ENCODE measurements at places on chromosomes 4 and X. TPM values are rescaled to one million over a fixed set of nuclear protein-coding genes. Genes with fewer than 3 reads are reported as not detected.

DNA sequence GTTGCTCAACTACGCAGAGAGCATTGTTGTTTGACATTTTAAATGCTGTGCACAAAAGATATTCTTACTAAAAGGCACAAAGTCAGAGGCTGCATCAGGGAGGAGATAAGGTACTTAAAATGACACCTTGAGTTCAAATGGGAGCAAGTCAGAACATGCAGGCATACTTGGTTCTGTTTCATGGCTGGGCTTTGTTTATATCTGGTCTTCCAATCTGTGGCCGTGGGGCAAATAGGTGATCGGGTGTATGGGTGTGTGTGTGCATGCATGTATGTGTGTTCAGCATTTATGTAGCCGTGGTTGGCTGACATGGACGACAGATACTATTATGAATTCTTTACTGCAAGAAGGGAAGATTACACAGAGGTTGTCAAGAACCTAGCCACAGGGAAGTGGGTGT lies 106.1 kb downstream of the RASL11B start:
- no peaks in the 10 kb centered on the region for H3K36me3 ChIP-seq
- H3K4me1 ChIP-seq, result no peaks in the 10 kb centered on the region
- no peak for DNase-seq
- no peak overlapping the region for H3K27ac ChIP-seq
- H3K4me3 ChIP-seq, result no peak overlapping the region
- H3K27me3 ChIP-seq, result no peaks in the 10 kb centered on the region

DNA sequence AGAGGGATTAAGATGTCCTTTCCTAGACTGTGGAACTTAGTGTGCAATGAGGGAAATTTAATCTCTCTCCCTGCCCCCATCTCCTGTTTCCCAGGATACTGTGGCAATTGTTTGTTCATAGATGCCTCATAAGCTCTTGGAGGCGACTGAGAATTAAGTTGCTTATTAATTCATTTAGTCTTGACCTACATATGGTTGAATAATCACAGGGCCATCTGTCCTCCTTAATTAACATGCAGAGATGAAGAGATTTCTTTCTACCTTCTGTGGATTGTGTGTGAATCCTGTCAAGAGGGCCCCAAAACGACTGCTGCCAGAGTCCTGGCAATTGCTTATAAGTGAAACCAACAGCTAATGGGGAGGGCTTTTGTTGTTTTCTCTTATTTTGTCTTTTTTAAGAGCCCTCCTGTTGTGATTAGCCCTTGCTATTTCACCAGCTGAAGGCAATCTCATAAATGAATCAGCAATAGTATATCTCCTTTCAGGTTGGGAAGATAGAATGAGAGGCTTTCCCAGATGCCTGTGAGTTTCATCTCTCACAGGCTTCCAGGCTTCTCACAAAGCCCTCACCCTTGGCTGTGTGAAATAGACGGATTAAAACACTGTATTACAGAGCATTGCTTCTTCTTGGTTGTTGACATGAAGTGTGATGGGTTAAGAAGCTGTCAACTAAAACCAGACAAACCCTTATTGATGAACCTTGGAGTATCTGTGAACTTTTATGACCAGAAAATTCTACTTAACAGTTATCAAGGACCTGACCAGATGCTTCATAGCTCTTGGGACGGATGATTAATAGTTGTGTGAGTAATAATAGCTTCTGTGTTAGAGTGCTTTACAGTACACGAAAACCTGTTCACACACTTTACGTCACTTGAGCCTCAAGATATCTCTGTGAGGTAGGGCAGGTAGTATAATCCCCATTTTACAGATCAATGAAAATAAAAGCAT lies 58.5 kb downstream of the PGRMC2 start:
- no peak overlapping the region for H3K27ac ChIP-seq
- H3K4me3 ChIP-seq, result no peak overlapping the region
- DNase-seq, result no peak
- H3K36me3 ChIP-seq, result no peaks in the 10 kb centered on the region
- H3K4me1 ChIP-seq, result no peaks in the 10 kb centered on the region

DNA sequence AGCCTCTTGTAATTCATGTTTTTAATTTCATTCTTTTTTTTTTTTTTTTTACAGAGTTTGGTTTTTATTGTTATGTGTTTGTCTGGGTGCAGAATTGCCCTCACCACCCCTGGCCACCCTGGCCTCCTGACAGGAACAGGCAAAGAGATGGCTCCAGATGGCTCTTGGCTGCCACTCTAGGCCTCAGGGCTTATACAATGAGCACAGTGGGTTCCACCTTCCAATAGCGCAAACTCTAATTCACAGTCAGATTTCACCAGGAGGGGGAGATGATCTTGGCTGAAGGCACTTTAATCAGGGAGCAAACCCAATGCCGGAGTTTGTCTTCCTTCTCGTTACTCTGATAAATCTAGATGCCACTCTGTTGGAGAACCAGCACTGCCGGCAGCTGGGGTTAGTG lies 24.8 kb downstream of the CPE start:
- H3K27ac ChIP-seq, result no peak overlapping the region
- H3K4me1 ChIP-seq, result no peaks in the 10 kb centered on the region
- DNase-seq, result no peak
- no peaks in the 10 kb centered on the region for H3K36me3 ChIP-seq
- H3K4me3 ChIP-seq, result no peak overlapping the region

- H3K27ac ChIP-seq, result no peak overlapping the region
- H3K4me1 ChIP-seq, result no peaks in the 10 kb centered on the region
- no peak for DNase-seq
- H3K27me3 ChIP-seq, result no peaks in the 10 kb centered on the region
- H3K36me3 ChIP-seq, result no peaks in the 10 kb centered on the region
- no peak overlapping the region for H3K4me3 ChIP-seq
Measured at GRCh38 chr4:89700766-89701423, 136.1 kb downstream of the SNCA start.

GRCh38 chr4:123505095-123506010 lies 108.8 kb downstream of the SPRY1 start:
- H3K4me3 ChIP-seq, result peak overlapping the region; percentile 62
- H3K4me1 ChIP-seq, result peaks cover 6% of the 10 kb centered on the region
- H3K27me3 ChIP-seq, result no peaks in the 10 kb centered on the region
- H3K36me3 ChIP-seq, result no peaks in the 10 kb centered on the region

DNA sequence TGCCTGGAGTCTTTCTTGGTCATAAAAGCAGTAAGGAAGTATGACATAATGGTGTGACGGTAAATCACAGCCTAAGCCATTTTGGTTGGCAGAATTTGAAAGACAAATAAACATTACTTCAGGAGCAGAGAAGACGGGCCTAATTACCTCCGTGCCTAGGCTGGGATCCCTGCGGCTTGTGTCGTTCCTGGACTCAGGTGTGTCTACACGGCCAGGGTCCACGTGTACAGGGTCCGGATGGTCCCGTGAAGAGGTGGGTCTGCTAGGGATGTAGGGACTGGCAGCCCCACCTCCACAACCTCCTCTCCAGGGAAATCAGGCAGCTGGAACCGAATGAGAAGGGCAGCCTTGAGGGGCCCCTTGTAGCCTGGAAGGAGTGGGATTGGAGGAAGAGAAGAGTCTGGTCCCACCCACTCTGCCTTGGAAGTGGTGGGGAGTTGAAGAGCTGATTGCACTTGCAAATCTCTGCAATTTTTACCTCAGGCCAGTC lies 55.4 kb upstream of the PLAC1 start:
- no peak overlapping the region for H3K4me3 ChIP-seq
- no peak for DNase-seq
- no peaks in the 10 kb centered on the region for H3K36me3 ChIP-seq

- H3K4me3 ChIP-seq, result no peak overlapping the region
- DNase-seq, result no peak
- no peak overlapping the region for H3K27ac ChIP-seq
- H3K4me1 ChIP-seq, result peaks cover 19% of the 10 kb centered on the region
- H3K36me3 ChIP-seq, result no peaks in the 10 kb centered on the region
- H3K27me3 ChIP-seq, result no peaks in the 10 kb centered on the region
Measured at GRCh38 chr4:73613130-73613529, 7.1 kb downstream of the RASSF6 start.

DNA sequence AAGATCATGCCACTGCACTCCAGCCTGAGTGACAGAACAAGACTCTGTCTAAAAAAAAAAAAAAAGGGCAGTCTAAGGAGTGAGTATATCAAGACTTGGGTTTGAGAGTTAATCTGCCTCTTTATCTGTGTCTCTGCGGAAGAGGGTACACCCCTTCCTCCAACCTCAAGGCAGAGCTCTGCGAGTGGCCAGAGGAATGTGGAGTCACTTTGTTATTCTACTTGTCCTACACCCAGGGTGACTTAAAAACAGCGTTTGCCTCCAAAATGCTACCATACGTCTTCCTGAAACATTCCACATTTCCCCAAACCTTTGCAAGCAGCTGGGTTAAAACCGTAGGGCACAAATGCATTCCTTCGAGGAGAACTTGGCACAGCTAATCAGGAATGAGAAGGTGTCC lies 199.9 kb downstream of the SHOX start:
- H3K27ac ChIP-seq, result no peak overlapping the region
- H3K27me3 ChIP-seq, result no peaks in the 10 kb centered on the region
- no peak for DNase-seq
- no peaks in the 10 kb centered on the region for H3K36me3 ChIP-seq
- H3K4me1 ChIP-seq, result peaks cover 3% of the 10 kb centered on the region

DNA sequence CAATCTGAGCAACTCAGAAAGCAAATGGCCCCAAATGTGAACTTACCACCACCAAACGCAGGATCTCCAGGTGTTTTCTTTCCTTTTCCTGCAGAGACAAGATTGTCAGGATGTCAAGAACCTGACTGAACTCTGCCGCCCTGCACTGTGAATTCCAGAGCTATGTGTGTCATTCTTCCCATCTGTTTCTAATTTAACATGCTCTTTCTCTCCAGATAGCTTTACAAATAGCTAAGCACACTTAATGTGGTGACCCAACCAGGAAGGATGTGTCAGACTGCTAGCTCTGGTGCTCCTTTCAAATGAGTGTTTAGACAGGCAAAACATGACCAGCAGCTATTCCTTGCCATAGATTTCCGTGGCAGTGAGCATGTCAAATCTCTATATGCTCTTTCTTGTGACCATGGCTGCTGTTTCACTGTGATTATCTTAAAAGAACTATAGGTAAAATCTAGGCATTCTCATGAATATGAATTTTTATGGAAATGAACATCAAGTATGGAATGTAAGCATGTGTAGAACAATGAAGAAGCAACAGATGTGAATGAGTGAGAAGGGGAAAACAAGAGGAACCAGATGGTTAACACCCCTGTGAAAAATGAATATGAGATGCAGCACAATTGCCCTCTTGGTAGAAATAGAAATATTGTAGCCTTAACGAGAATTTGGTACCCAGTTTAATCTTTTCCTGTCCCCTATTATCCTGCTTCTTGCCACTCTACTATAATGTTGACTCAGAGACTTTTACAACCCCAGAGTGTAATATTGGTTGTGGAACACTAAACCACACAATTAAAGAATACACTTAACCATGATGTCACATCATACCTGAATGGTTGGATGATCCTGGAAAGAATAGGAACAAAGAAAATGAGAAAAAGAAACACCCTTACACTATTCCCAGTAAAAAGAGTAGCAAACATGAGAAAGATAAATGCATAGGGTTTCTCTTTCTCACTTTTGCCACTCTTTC lies 247.8 kb upstream of the DKK2 start:
- peaks cover 3% of the 10 kb centered on the region for H3K4me1 ChIP-seq
- no peaks in the 10 kb centered on the region for H3K27me3 ChIP-seq
- no peak overlapping the region for H3K27ac ChIP-seq
- DNase-seq, result peak; percentile 14
- no peaks in the 10 kb centered on the region for H3K36me3 ChIP-seq
- H3K4me3 ChIP-seq, result no peak overlapping the region

GRCh38 chr4:845233-845835 lies 19.4 kb upstream of the CPLX1 start:
- H3K4me1 ChIP-seq, result no peaks in the 10 kb centered on the region
- no peak for DNase-seq
- no peaks in the 10 kb centered on the region for H3K36me3 ChIP-seq
- H3K27ac ChIP-seq, result no peak overlapping the region

GRCh38 chr4:10276152-10276551 lies 159.6 kb upstream of the WDR1 start:
- H3K4me1 ChIP-seq, result no peaks in the 10 kb centered on the region
- DNase-seq, result no peak
- H3K36me3 ChIP-seq, result no peaks in the 10 kb centered on the region
- H3K27me3 ChIP-seq, result no peaks in the 10 kb centered on the region

- no peaks in the 10 kb centered on the region for H3K27me3 ChIP-seq
- H3K4me1 ChIP-seq, result no peaks in the 10 kb centered on the region
- no peak overlapping the region for H3K4me3 ChIP-seq
- peak; percentile 45 for DNase-seq
- H3K27ac ChIP-seq, result no peak overlapping the region
Measured at GRCh38 chr4:113781439-113782040, 20.0 kb upstream of the CAMK2D start.

- no peak overlapping the region for H3K27ac ChIP-seq
- no peak overlapping the region for H3K4me3 ChIP-seq
- no peak for DNase-seq
- H3K36me3 ChIP-seq, result no peaks in the 10 kb centered on the region
- no peaks in the 10 kb centered on the region for H3K4me1 ChIP-seq
Measured at GRCh38 chr4:3677748-3678070, 88.5 kb upstream of the ADRA2C start.

DNA sequence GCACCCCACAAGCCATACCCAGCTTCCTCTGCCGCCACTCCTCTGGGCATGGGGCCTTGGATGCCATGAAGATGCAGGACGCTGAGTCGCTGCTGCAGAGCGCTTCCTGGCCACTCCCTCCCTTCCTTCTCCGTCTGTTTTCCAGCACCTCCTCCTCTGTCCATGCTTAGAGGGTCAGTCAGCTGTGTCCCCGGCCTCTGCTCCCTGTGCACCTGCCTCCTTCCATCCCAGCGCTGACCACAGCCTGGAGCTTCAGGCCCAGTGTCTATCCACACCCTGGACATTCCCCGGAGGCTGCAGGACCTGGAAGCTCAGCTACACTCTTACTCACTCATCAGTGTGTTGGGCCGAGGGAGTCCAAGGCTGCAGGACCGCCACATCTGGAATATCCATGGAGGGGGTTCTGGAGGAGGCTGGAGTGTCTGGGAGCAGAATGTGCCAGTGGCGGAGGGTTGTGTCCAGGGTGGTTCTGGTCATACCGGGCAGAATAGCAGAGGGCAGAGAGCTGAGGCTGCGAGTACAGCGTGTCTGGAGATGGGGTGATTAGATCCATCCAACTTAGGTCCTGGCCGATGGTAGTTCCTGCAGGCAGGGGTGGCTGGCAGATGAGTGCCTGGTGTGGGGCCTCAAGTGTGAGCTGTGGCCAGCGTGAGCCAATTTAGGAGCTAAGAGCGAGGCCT lies 58.6 kb upstream of the ADRA2C start:
- H3K27ac ChIP-seq, result no peak overlapping the region
- peaks cover 4% of the 10 kb centered on the region for H3K4me1 ChIP-seq
- DNase-seq, result no peak
- peaks cover 16% of the 10 kb centered on the region for H3K27me3 ChIP-seq
- no peaks in the 10 kb centered on the region for H3K36me3 ChIP-seq

GRCh38 chrX:155745792-155746191 lies 133.0 kb upstream of the TMLHE start:
- peak; percentile 46 for DNase-seq
- H3K27ac ChIP-seq, result no peak overlapping the region
- H3K27me3 ChIP-seq, result no peaks in the 10 kb centered on the region

- H3K36me3 ChIP-seq, result no peaks in the 10 kb centered on the region
- H3K27me3 ChIP-seq, result no peaks in the 10 kb centered on the region
- H3K4me3 ChIP-seq, result no peak overlapping the region
- DNase-seq, result no peak
Measured at GRCh38 chr4:6845574-6845973, 63.0 kb downstream of the KIAA0232 start.

GRCh38 chr4:131093303-131093702 lies 1997.4 kb downstream of the C4orf33 start:
- H3K4me1 ChIP-seq, result no peaks in the 10 kb centered on the region
- no peak for DNase-seq

SPANXC gene
- not detected for total RNA-seq

RRH gene
- total RNA-seq, result not detected

SRPX gene
- 82.4 TPM for total RNA-seq

ADAM29 gene
- total RNA-seq, result not detected

SSX2B gene
- total RNA-seq, result not detected

MAGT1 gene
- 88.4 TPM for total RNA-seq

FAM47A gene
- total RNA-seq, result not detected

C4orf36 gene
- 1.3 TPM for total RNA-seq

Measured in hepatocyte (in vitro differentiated cells).